Tibial artery (tissue), 4 donors: ENCODE measurements at places on chromosomes 2 and 18.

DNA sequence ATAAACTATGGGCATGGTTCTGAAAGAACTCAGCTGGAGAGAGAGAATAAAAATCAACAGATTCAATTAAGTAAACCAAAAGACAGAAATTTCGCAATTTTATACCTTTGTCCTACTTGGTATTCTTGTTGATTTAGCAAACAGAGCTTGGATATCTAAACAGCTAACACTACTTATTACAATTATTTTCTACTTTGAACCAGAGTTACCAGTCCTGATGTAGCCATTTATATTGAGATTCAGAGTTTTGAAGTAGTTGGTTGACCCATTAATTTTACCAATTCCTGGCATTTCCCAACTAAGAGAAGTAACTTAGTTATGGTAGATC is 48.9 kb downstream of the ASXL2 start:
- DNase-seq: no peak

- no peak for DNase-seq
These were observed 26.6 kb downstream of the FAHD2B start for GRCh38 chr2:97068074-97068473.

- DNase-seq: peak; percentile 24
These were observed 50.6 kb upstream of the MAPRE2 start for GRCh38 chr18:34990597-34990996.

- peak; percentile 51 for DNase-seq
These were observed 307.4 kb downstream of the NDUFA10 start for GRCh38 chr2:239717706-239718105.

GRCh38 chr18:40313030-40313642 is 1641.9 kb upstream of the PIK3C3 start:
- no peak for DNase-seq

- no peak for DNase-seq
These were observed 304.8 kb downstream of the RND3 start for GRCh38 chr2:150182566-150183235.

GRCh38 chr2:171703574-171704347 is 16.5 kb downstream of the DYNC1I2 start:
- no peak for DNase-seq

DNA sequence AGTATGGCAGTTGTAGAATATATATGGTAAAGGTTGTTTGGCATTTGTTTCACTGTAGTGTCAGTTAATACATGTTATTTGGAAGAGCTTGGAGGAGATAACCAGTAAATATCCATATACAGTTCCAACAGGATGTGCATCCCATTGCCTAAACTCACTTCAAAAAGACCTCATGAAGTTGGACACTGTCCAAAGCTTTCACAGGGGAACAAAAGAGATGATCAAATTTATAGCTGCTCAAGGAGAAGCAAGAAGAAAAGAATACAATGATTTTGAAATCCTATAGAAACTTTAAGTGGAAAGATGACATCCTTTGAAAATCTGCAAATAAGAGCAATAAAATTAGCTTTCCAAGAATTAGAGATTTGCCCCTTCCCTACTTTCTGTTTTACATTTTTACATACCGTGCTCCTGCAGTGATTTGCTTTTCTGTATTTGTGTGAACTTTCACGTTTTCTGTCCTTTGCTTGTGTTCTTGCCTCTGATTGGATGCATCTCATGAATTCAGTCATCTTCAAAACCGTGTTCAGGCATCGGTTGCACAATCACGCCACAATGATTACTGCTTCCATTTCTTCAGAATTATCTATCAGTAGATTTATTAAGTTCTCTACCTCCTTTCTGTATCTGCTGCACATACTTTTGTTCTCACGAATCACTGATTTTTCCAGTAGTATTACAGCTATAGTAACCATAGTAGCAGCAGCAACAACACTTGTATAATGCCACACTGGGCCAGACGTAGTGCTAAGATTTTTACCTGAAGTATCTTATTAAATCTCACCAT is 83.8 kb downstream of the PARD3B start:
- no peak for DNase-seq

DNA sequence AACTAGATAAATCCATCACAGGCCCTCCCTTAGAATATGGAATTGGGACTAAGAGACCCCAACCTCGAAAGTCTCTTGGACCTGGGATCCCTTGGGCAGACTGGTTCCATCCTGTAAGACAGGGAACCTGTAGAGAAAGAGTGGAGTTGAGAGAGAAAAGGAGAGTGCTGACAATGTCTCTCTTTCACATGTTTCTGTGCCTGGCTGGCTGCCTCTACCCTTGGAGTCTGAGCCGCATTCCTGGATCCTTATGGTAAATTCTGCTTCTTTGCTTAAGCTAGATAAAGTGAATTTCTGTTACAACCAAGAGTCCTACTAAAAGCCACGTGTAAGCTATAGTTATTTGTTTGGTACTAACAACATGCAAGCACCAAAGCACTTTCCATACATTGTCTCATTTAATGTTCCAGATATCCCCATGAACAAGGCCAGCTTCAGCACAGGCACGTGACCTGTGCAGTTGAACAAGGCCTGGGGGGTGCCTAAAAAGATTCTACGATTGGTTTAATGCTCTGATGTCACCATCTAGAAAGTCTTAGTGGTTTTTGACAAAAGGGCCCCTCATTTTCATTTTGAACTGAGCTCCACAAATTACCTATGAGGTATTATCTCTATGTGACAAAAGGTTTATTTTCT is 2.1 kb upstream of the PUM2 start:
- DNase-seq: no peak

DNA sequence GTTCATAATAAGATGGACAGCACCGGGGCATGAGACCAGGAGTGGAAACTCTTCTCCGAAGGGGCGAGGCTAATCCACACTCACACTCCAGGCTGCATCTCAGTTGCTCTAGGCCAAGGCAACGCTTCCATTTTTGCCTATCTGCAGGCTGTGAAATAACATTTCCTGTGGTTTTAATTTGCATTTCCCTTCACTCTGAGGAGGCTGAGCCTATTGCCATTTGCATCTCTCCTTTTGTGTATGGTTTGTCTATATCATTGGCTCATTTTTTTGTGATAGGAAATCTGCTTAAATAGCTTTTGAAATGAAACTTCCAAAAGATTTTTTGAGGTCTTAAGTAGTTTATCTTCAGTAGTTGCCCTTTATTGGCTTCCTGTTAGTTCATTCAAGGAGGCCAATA is 57.6 kb downstream of the TPGS2 start:
- no peak for DNase-seq

GRCh38 chr2:169265591-169265990 is 96.7 kb downstream of the LRP2 start:
- no peak for DNase-seq

DNA sequence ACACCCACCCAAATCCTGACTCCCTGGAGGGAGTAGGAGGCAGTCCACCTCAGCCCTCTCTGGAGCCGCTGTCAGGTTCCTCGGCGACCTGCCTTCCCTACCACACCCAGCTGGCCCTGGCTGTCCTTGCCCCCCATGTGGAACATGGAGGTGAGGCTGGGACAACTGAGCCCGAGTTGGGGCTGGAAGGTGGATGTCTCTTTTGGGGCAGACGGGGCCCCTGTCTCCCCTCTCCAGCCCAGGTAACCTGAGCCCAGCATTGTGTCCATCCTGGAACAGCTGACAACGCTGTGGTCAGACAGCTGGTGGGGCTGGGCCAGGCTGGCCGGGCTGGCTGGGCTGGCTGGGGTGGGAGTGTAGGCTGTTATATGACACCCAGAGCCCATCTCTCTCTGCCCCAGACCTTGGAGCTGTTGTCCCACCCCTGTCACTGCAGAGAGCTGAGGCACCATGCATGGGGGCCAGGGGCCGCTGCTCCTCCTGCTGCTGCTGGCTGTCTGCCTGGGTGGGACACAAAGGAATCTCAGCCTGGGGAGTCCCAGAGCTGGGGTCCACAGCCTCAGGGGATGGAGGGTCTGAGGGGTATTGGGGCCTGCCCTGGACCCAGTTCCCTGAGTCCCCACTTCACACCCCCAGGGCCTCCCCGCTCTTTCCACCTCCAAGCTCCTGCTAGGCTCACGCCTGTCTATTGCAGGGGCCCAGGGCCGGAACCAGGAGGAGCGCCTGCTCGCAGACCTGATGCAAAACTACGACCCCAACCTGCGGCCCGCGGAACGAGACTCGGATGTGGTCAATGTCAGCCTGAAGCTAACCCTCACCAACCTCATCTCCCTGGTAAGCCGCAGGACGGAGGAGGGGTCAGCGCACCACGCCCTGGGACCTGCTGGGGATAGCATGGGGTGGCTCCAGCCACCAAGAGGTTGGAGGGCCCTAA is at the start of gene CHRNG:
Gene CHRNG (plus strand): TSS at position 395 of the 934 bp plus-strand sequence. CDS start 56 bp downstream, at position 451.
- no peak for DNase-seq

- DNase-seq: no peak
These were observed 230.0 kb upstream of the EPHA4 start for GRCh38 chr2:221802089-221802488.

DNA sequence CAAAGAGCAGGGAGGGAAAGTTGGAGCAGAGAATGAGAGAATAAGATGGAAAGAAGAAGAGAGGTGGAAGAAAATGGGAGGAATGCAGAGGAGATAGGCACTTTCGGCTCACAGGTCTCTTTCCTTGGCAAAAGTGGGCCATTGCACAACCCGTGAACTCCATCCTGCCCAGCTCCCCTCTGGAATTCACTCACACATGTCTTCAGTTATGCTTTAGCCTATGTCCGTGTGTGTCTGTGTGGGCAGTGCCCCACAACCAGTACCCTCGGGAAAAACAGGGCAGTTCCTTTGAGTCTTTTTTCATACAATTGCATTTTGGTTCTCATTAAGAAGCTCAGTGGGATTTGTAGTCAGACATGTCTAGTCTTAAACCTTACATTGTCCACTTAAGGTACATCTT is 34.5 kb downstream of the DTNA start:
- no peak for DNase-seq

GRCh38 chr2:241263061-241263460 is 52.4 kb downstream of the HDLBP start:
- no peak for DNase-seq

DNA sequence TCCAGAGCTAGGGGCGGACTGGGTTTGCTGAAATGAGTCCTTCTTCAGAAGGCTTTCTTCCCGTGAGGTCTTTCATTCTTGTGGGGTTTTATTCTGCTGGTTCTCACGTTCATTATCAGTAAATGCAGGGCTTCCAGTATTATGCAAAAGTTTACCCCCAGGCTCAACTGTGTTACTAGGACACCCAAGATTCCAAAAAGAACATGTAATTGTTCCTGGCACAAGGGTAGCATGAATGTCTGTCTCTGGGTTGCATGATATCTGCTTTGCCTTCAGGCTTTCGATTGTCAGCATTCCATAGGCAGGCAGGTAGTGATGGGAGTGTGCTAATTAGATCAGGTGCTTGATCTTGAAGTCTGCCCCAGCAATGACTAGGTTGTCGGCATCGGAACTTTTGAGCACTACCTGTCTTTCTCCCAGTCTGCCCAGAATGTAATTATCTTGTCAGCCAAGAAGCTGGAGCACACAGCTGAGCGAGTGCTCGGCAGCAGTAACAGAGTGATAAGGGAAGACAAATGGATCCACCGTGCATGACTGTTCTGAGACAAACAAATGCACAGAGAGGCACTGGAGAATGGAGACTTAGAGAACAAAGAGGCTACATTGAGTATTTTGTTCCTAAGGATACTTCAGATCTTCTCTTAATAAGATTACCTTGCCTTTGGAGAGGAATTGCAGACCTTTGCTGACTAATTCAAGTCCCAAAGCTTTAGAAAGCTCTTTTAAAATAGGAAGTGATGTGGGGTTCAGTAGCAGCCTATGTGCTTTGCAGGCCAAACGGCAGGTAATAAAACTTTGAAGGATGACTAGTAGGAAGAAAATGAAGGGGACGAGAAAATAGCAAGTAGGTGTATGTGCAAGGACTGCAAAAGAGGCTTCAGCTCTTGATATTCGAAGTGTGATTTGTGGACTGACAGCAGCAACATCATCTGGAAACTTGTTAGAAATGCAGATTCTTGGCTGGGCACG is 41.9 kb downstream of the ITGB6 start:
- DNase-seq: no peak

DNA sequence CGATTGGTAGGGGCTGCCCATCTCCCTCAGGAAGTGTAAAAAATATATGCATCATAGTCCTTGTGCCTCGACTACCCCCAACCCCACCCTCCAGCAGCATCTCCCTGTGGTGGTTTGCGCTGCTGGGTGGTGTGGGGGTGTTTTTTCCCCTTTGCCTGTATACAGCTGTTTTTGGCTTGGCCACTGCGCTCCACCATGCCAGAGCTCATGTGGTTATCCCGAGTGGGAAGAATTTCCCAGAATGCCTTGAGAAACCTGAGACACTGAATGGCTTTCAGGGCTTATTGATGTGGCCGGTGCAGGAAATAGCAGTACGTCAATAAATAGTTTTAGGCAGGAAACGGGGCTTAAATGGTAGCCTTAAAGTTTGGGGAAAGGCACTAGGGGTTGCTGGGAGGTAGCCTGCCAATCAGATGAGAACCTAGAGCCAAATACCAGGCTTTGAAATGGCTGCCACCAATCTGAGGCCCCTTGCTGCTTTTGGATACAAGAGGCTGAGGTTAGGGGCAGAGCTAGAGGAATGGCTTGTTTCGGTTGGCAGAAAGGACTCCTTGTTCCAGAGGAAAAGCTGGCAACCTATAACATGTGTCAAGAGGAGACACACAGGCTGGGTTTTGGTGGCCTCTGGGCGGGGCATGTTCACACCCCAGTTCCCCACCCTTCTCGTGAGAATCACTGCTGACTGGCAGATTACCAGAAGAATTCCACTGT is 144.1 kb downstream of the SMAD7 start:
- peak; percentile 90 for DNase-seq

- no peak for DNase-seq
These were observed 57.2 kb downstream of the NCK2 start for GRCh38 chr2:105801961-105802360.

- DNase-seq: no peak
These were observed 41.5 kb downstream of the CCBE1 start for GRCh38 chr18:59655676-59656075.

GRCh38 chr2:219545943-219546352 is 2.1 kb downstream of the TMEM198 start:
- DNase-seq: no peak
